ENCODE measurements at places on chromosomes 2 and 18.

- peak; percentile 18 for DNase-seq
Measured at GRCh38 chr2:176484838-176485237, 215.6 kb downstream of the MTX2 start.

- peak; percentile 53 for DNase-seq
Measured at GRCh38 chr2:2564300-2565078, 233.4 kb upstream of the MYT1L start.

- no peak for DNase-seq
Measured at GRCh38 chr18:67964462-67964861, 447.9 kb upstream of the DSEL start.

DNA sequence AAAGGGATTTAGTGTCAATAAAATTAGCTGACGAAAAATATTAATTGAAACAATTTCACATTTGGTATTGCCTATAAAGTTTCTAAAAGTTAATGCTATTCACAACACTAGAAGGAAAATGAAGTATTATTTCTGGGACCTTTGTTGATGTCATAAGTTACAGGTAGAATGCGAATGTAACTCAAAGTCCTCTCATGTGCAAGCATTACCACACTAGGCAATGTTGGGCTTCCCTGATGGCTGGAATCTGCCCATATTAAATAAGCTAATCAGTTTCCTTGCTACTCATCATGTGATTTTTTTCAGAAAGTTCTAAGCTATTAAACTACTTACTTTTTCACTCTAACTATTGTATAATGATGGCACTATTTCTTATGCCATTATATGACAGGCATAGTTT is 44.6 kb downstream of the COBLL1 start:
- no peak for DNase-seq

DNA sequence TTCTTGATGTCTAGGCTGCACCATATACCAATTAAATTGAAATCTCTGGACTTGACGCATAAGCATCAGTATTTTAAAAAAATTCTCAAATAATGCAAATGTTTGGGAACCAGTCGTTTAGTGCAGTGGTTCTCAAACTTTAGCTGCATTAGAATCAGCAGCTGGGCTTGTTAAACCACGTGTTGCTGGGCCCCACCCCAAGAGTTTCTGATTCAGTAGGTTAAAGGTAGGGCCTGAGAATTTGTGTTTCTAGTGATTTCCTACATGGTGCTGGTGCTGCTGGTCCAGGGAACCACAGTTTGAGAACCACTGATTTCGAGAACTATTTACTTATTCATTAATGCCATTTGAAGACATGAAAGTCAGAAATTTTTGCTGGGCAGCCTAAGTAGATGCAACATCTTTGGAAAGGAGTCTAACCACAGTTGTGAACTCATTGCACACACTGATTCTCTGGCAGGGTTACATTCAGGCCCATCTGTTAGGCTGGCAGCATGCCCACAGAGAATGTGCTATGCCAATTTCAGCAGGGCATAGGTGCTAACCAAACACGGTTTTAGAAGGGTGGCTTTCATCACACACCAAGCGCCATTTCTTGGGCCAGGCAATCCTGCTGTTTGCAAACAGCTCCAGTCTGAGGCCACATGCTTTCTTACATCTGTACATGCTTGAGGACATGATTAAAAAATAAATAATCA is 26.4 kb upstream of the ATP5MC3 start:
- peak; percentile 76 for DNase-seq

DNA sequence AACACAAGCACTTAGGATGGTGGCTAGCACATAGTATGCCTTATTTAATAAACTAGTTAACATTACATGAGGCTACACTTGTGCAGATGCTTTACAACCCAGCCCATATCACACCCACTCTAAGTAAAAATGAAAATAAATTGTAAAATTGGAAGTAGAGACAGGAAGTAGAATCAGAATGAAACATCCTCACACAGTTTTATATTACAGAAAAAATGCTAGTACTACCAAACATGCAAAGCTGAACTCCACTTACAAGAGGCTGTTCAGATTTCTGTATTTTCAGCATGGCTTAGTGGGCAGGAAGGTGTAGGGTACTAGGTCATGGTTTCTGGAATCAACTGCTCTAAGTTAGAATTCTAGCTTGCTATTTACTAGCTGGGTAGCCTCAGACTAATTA is 18.2 kb upstream of the CRIM1 start:
- no peak for DNase-seq

DNA sequence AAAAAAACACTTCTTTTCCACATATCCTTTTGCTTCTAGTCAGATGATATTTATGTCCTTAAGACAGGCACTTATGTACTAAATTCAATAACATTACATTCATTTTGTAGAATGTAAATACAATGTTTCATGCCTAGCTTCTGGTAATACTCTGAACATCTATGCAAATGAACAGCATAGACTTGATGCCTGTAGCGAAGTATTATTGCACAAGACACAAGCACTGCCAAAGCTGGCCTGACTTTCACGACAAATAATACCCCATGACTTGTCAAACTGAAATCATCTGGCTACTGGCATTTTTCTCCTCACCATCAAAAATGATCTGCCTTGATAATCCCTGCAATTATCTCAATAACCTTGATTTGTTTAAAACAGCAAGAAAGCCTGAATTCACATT is 101.3 kb downstream of the L3MBTL4 start:
- DNase-seq, result no peak

DNA sequence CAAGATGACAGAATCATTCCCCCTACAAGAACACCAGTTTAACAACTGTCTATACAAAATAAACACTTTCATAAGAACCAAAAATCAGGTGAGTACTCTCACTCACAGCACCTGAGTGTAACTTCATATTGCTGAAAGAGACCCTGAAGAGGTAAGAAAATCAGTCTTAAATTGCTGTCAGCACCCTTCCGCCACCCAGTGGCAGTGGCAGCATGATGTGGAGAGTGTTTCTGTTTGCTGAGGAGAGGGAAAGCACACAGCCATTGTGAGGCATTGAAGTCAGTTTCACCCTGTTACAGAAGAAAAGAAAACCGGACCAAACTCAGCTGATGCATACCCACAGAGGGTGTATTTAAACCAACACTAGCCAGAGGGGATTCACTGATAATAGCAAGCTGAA is 1240.8 kb upstream of the CRIM1 start:
- DNase-seq, result no peak

GRCh38 chr2:72117029-72117428 is 30.6 kb downstream of the CYP26B1 start:
- DNase-seq, result no peak

GRCh38 chr2:129877289-129877741 is 102.2 kb upstream of the RAB6C start:
- peak; percentile 80 for DNase-seq

GRCh38 chr18:67875060-67875459 is 358.5 kb upstream of the DSEL start:
- no peak for DNase-seq

GRCh38 chr18:60066219-60066975 is 166.6 kb downstream of the PMAIP1 start:
- no peak for DNase-seq

- DNase-seq, result peak; percentile 12
Measured at GRCh38 chr2:138433995-138434951, 67.3 kb upstream of the SPOPL start.

DNA sequence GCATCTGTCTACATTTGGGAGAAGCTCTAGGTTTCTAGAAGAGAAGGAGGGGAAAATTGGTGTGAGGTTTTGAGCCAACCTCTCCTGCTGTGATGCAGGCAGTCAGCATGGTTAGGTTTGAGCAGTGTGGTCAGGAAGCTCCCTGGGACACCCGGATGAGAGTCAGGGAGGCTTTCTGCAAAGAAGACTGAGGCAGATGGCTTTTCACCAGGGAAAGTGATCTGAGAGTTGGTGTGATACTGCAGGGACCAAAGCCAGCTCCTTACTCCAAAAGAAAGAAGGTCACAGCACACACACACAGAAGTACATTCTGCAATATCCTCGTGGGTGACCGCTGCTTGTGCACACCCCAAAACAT is 75.8 kb upstream of the BCL11A start:
- no peak for DNase-seq

DNA sequence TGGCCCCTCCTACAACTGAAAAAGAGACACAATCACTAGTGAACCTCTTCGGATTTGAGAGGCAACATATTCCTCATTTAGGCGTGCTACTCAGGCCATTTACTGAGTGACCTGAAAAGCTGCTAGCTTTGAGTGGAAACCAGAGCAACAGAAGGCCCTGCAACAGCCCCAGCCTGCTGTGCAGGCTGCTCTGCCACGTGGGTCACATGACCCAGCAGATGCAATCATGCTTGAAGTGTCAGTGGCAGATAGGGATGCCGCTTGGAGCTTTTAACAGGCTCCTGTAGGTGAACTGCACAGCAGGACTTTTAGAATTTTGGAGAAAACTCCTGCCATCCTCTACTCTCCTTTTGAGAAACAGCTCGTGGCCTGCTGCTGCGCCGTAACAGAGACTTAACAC is 578.6 kb upstream of the RAB6C start:
- DNase-seq, result no peak

- DNase-seq, result no peak
Measured at GRCh38 chr2:167404627-167405284, 516.5 kb downstream of the XIRP2 start.

DNA sequence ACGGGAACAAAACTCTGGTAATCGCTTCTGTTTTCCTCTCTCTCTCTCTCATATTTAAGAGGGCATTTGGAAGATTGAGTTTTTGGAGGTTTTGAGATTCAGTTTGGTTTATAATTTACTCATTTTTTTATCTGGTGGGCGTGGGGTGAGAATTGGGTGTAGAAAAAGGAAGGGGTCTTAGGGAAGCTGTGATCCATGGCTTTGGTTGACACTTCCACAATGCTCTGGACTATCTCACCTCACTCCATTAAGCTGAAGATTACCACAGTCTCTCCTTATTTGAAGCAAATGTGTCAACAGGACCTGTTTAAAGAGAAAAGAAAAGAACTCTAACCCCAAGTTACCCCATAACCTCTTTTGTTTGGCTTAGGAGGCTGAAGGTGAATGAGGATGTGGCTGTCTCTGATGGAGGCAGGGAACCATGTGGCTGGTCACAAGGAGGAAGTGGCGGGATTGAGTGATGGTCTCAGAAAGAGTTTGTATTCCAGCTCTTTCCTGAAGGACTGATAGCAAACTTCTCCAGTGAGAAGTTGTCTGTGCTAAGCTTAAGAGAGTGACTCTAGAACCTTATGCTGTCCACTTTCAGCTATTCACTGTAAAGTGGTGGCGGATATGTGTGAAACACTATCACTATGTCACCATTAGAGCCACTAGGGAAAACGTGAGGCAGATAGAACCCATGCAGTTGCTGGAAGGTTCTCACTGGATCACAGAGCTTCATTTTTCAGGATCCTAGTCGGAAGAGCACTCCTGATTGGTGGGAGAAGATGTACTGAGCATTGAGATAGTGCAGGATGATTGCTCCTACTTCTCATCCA is 934 bp downstream of the ZNF804A start:
- DNase-seq, result no peak

DNA sequence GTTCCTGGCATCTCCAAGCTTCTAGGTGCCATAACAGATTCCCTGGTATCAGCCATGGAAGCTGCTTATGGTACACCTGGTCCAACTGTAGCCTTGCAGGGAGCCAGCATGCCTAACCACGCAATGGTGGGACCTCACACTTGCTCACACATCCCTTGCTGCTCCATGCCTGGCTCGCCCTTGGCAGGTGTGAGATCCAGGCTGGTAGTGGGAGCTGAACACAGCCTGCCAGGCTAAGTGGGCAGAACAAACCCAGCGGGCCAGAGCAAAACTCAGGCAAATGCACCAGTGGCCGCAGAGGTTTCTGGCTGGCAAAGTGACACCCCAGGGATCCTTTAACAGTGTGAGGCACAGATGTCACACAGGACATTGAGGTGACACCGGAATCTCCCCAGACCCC is 185.8 kb downstream of the NDUFA10 start:
- DNase-seq, result no peak

DNA sequence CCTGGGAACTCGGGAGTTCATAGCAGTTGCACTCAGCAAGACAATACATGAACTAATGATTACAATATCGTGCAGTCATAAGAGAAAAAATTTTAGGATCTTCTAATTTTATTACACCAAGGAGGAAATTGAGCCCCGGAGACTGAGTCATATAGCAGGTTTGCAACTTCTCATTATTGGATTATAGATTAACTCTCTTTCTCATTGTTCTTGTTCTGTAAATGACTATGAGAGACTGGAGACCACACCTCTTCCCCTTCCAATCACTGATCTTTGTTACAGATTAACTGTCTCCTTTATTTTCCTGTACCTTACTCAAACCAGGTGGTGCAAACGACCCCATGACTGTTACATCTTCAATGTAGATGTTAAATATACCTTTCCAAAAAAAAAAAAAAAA is 435.8 kb upstream of the DDX18 start:
- DNase-seq, result no peak

GRCh38 chr2:16106619-16107018 is 166.3 kb downstream of the MYCN start:
- DNase-seq, result no peak

DNA sequence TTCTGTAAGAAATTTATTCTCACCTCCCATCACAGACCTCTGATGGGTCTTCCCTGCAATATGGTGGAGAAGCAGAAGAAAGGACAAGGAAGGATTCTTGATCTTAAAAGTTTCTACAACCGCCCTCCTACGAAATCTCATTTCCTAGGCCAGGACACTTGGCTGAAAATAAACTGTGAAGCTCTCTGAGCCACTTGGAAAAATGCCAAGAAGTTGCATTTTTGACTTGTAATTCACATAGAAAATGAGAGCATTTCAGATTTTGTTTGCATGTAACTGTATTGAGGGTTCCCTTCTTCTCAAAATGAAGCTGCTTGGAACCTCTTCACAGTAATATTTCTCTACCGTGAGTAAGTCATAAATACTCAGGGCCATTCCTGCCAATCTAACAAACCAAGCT is 458.3 kb upstream of the SLC14A2 start:
- no peak for DNase-seq

GRCh38 chr2:100104718-100105677 is 37.4 kb downstream of the AFF3 start:
- DNase-seq, result no peak

DNA sequence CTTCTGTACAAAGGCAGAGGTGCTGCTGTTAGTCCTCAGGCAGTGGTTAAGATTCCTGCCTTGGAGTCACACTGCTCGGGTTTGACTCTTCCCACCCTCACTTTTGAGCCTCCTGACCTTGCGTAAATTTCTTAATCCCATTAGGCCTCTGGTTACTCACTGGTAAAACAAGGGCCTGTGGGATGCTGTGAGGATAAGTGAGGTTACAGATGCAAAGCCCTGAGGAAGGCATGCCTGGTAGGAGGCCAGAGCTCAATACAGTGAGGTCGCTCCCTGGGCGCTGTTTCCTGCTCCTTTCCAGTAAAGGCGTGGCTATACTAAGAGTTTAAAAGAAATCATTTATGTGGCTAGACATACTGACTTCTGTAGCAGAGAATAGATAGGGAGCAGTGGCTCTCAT is 127.5 kb upstream of the TMEM200C start:
- no peak for DNase-seq

DNA sequence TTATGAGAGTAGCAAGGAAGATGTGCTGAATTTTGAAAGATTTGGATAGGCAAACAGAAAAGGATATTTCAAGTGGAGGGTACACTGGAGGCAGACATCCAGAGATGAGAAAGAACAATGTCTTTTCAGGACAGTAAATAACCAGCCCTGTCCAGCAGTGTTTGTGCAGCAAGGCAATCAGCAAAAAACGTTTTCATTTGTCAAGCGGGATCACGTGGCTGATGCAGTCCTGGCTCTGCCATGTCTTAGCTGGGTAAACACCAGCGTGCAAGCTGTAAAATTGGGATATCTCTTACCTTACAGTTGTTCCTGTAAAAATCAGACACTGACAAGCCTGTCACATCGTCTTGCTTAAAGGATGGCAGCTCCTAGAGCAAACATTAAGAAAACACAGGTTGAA is 67.8 kb downstream of the CWC22 start:
- DNase-seq, result no peak

GRCh38 chr2:13474538-13474937 is 757.8 kb downstream of the TRIB2 start:
- no peak for DNase-seq
